ENCODE measurements at places on chromosomes 2 and 18.

DNA sequence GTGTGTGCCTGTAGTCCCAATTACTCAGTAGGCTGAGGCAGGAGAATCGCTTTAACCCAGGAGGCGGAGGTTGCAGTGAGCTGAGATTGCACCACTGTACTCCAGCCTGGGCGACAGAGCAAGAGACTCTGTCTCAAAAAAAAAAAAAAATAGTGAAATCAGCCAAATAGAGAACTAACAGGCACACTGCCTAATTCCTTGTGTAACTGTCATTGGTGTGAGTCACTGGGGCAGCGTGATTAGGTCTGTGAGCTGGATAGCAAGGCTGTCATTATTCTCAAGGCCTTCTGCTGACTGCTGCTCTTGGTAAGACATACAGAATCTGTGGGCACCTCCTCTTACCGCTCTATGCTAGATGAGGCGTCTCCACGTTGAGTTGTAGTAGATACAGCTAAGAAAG is 270.3 kb downstream of the NEDD4L start:
- no peak for DNase-seq

DNA sequence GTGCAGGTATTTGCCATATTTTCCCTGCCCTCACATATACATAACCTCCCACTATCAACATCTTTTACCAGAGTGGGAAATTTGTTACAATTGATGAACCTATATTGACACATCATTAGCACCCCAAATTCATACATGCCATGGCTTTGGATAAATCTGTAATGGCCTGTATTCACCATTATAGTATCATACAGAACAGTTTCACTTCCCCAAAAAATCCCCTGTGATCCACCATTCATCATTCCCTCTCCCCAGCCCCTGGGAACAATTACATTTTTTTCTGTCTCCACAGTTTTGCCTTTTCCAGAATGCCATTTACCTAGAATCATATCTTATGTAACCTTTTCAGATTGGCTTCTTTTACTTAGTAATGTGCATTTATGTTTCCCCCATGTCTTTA is 494.5 kb downstream of the RNF144A start:
- no peak for DNase-seq

- DNase-seq = no peak
Observed at GRCh38 chr2:44839370-44839769, 102.1 kb upstream of the SIX3 start.

DNA sequence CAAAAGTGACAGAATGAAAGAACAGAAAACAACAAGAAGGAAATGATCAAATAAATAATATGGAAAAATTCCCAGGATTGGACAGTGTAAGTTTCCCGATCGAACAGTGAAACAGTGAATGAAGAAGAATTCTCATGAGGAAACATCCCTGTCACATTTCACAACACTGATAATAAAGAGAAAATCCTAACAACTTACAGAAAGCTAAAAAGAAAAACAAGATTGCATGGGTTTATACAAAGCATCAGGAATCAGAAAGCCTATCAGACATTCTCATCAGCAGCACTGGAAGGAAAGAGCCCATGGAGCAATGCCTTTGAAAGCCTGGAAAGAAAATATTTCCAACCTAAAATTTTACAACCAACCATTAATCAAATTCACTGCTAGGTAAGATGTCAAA is 9.9 kb upstream of the COL6A3 start:
- no peak for DNase-seq

DNA sequence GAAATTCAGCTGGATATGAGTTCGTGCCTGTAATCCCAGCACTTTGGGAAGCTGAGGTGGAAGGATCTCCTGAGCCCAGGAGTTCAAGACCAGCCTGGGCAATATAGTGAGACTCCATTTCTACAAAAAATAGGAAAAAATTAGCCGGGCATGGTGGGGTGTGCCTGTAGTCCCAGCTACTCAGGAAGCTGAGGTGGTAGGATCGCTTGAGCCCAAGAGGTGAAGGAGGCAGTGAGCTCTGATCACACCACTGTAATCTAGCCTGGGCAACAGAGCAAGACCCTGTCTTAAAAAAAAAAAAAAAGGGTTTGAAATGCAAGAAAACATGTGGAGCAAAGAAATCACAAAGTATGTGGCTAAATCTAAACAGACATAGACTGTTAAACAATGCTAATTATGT is 9.8 kb downstream of the CGREF1 start:
- no peak for DNase-seq

- DNase-seq = no peak
Observed at GRCh38 chr2:139674577-139674976, 894.4 kb upstream of the NXPH2 start.

DNA sequence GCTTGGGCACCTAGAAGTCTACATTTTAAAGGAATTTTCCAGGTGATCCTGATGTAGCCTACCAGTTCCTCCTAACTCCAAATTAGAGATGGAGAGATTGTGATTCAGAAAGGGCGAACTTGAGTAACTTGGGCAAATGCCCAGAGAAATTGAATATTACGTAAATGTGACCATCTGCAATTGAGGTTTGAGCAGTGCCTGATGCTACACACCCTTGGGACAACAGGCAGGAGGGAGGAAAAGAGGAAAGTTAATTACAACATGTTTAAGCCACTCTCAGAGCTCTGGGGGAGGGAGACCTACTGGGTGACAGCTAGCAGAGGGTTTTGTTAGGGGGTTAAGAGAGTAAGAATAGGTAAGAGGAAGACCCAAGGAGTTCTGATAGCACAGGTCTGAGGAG is 208.9 kb downstream of the LPIN1 start:
- DNase-seq = no peak

DNA sequence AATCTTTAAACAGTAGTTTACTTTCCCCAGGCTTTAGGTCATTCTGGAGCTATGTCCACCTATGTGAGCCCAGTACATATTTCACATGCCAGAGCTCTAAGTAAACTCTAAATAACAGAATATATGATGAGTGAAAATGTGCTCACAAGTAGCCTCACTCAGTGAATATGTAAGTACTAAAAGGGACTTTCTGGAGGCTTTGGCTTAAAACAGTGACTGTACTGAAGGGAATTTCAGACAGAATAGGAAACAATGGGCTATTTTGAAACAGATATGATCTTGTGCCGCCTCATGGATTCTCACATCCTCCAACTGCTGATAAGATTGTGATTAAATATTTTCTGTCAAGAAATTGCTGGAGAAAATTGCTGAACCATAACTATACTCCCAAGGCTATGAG is 747.9 kb downstream of the SOCS6 start:
- no peak for DNase-seq

DNA sequence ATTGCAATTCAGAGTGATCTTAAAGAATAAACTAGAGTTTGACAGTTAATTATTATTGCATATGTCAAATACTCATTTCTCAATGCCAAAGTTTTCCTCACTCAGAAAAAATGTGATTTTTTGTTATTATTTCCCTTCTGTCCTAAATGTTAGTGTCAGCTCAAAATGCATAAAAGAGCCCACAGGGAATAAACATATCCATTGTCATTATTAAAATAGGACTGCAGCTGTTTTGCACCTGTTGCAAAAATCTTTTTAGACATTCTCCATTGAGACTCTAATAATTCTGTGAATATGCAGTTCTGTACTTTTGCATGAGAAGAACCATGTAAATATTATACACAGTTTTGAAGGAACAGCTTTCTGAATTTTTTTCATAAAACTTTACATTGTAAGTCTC is 540.0 kb upstream of the SLC39A10 start:
- no peak for DNase-seq

GRCh38 chr18:61949946-61950345 is 57.1 kb upstream of the RNF152 start:
- DNase-seq = no peak

DNA sequence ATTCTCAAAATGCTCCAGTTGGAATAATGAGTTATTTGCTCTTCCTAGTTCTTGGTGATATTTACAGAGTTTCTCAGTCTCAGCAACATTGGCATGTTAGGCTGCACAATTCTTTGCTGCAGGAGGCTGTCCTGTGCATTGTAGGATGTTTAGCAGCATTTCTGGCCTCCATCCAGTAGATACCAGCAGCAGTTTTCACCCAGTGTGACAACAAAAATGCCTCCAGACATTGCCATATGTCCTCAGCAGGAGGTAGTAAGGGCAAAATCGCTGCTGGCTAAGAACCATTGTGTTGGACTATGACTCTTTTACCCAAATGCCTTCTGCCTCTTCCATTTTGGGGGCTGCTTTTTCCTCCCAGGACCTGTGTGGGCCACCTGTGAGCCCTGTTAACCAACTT is 50.4 kb downstream of the PAX8 start:
- no peak for DNase-seq

DNA sequence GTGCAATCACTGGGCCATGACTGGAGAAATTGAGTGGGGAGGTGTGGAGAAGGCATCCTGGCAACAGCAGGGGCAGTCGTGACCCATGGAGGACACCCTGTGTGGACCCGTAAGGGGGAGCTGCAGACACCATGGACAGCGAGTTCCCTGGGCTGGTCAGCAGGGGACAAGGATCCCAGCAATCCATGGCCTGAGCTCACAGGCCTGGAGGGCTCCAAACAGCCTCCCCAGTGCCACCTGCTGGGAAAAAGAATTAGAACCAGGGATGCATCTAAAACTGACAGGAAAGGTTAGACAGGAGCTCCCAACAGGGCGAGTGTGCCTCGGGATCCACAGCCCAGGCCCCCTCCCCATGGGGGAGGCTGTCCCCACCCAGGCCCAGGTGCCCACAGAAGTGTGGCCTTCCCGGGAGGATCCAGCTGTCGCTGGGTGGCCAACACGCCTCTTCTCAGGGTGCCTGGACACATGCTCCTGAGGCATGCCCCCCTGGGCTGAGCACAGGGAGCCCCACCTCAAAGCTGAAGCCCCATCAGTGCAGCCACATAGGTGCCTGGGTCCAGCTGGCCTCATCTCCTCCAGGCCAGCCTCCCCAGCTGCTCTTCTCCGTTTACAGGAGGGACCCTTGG is 20.5 kb upstream of the KIF1A start:
- no peak for DNase-seq

DNA sequence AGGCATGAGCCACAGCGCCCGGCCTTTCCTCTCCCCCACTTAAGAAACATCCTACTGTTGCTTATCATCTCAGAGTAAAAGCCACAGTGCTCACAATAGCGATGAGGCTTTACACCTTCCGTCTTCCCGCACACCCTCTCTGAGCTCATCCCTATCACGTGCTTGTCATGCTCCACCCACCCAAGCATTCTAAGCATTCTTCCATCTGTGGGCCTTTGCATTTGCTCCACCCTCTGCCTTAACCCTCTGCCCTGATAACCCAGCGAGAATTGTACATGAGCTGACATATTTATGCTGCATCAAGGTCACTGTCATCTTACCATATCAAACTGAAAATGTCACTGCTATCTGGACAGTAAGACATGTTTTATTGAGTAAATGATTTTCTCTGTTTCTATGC is 22.6 kb downstream of the FOXI3 start:
- DNase-seq = no peak
